Tibial nerve (tissue), 4 donors: ENCODE measurements at places on chromosomes 13 and 19. TPM values are rescaled to one million over a fixed set of nuclear protein-coding genes. Genes with fewer than 3 reads are reported as not detected.

Gene SYNE4
- 0.98 TPM for total RNA-seq

GRCh38 chr19:10553943-10554381, 10.3 kb downstream of the ATG4D start:
- no peak overlapping the region for H3K27ac ChIP-seq
- DNase-seq: no peak
- no peaks in the 10 kb centered on the region for H3K27me3 ChIP-seq
- H3K36me3 ChIP-seq: no peaks in the 10 kb centered on the region
- no peak overlapping the region for H3K4me3 ChIP-seq
- H3K4me1 ChIP-seq: peaks cover 5% of the 10 kb centered on the region

GRCh38 chr19:21900401-21900800, 64.4 kb upstream of the ZNF43 start:
- H3K27ac ChIP-seq: no peak overlapping the region
- no peak for DNase-seq
- no peaks in the 10 kb centered on the region for H3K27me3 ChIP-seq
- H3K4me3 ChIP-seq: no peak overlapping the region

Gene MEIS3
- total RNA-seq: 19.8 TPM

Gene HIPK4
- 0.39 TPM for total RNA-seq
